ENCODE measurements at places on chromosomes 5 and 9. TPM values are rescaled to one million over a fixed set of nuclear protein-coding genes. Genes with fewer than 3 reads are reported as not detected.

SLC6A3 gene
- total RNA-seq = not detected

FAM221B gene
- total RNA-seq = not detected

BARHL1 gene
- not detected for total RNA-seq

C5orf46 gene
- 2.4 TPM for total RNA-seq

TAF11L5 gene
- not detected for total RNA-seq

DRD1 gene
- not detected for total RNA-seq

DBH gene
- not detected for total RNA-seq

NXNL2 gene
- total RNA-seq = not detected

ZNF618 gene
- total RNA-seq = 1.6 TPM

IL7R gene
- total RNA-seq = 0.65 TPM

CKS2 gene
- 9.7 TPM for total RNA-seq

ISL1 gene
- not detected for total RNA-seq

SHC3 gene
- total RNA-seq = 1.1 TPM

ZDHHC11 gene
- 38.0 TPM for total RNA-seq

POLR3G gene
- total RNA-seq = 0.68 TPM

HRCT1 gene
- total RNA-seq = 8.1 TPM

IL13 gene
- total RNA-seq = not detected

GFPT2 gene
- 15.3 TPM for total RNA-seq

MELK gene
- 0.76 TPM for total RNA-seq

IL3 gene
- total RNA-seq = not detected

PCDHGB2 gene
- 8.3 TPM for total RNA-seq

CDKN2B-AS1 gene
- not detected for total RNA-seq

CDKN2A gene
- total RNA-seq = 0.49 TPM

ITGA1 gene
- total RNA-seq = 29.9 TPM

GPR151 gene
- total RNA-seq = not detected

HK3 gene
- 6.4 TPM for total RNA-seq

TAF11L10 gene
- total RNA-seq = not detected

PCDHB15 gene
- total RNA-seq = 5.8 TPM

EGFLAM gene
- total RNA-seq = 8.8 TPM

WDR38 gene
- total RNA-seq = not detected

DNAI1 gene
- total RNA-seq = not detected

UGT3A2 gene
- not detected for total RNA-seq
